ENCODE measurements at places on chromosomes 11 and 22.

GRCh38 chr11:56905936-56906335, 82.8 kb upstream of the OR5AK2 start:
- DNase-seq: no peak

DNA sequence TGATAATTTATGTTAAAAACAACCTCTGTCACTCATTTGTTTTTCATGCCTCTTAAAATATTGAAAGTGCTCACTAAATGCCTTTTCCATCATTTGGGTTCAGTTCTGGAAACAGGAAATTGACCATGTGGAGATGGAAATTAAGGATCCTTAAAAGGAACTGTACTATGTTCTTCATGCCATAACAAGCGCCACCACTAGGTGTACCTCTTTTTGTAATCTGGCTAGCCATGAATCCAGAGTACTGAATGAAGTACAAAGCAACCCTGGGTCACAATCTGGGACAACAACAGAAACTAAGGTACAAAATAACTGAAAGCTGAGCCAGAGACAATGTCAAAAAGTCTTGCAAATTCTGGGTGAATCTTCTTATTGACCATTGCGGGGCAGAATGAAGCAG, 559.1 kb downstream of the FAM181B start:
- no peak for DNase-seq

DNA sequence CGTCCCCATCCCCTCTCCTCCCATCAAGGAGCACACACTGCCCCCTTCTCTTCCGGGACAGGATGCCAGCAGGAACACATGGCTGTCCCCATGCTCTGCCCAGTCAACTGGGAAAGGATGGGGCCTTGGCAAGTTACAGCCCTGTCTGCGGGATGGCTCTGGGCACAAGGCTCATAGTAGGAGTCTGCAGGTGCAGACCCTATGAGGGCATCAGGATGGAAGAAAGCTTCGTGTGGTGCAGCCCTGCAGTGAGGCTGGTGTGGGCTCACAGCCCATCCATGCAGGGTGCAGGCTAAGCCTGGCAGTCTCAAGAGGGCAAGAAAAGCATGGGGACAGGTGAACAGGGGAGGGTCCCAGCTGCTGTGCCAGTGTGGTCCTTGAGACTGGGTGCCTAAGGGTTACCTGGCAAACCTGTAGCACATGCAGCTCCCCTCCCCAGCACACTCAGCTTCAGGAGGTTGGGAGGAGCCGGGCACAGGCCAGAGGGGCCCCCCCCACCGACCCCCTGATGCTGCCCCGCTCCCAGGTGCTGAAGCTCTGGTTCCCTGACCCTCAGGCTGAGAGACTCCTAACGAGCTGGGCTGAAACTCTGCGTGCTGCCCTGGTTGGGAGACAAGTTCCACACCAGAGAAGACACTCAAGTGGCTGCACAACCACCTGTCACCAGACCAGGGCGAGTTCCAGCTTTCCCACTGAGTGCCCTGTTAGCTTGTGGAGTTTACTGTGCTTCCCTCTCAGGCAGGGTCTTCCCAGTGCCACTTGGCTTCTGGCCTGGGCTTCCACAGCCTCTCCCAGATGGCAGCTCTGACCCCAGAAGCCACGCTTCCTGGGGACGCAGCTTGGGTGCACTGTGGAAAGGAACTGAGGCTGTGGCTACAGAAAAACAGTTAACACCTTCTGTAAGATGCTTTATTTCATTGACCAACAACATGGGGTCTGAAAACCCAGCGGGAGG, 3.3 kb upstream of the SCARF2 start:
- DNase-seq: no peak

DNA sequence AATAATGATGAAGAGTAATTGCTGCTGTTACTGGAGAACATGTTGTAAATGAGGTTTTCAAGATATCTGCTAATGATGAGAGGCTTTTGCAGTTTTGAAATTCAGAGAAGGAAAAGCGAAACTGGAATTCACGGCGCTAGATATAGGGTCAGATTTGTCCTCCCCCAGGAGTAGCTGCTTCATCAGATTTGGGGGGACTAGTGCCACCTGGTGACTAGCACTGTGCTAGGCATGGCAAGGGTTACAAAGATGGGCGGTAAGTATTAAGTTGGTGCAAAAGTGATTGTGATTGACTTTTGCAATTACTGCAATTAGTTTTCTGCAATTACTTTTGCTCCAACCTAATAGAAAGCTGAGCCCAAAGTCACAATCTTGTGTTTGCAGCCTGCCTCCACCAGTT, 879.9 kb upstream of the TENM4 start:
- DNase-seq: no peak

- DNase-seq: no peak
These were observed 20.2 kb downstream of the SBF1 start for GRCh38 chr22:50454556-50455075.

DNA sequence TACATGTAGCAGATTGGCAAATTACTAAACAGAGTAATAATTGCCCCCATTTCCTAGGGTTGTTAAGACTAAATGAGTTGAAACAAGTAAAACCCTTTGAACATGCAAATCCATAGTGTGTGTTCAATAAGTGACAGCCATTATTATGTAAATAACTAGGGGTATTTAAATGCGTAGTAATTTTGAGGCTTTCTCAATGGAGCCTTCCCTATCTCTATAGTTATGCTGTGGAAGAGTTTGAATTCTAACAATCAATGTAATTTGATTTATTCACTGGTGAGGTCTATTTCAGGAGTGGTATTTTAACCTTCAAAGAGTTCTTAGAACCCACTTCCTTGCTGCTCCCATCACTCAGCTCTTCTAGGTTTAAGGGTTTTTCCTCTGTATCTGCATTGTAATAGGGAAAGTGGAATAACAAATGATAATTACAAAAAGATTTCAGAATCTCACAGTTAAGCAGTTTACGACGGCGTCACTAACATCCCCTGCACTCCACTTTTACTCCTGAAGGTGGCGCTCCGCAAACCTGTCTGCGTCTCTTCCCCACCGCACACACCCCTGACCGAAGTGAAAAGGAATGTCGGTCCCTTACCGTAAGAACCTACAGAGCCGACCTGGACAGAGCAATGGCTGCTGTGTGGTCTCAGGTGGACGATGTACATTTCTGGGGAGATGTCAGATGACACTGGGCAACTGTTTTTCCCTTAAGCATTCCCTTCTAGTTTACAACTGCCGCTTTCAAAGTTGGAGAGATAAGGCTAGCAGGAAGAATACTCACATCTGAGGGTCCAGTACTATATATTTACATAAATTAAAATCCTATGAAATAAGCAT, 80.8 kb downstream of the ZC3H12C start:
- peak; percentile 35 for DNase-seq

GRCh38 chr22:29936186-29936585, 53.2 kb downstream of the MTMR3 start:
- DNase-seq: no peak

DNA sequence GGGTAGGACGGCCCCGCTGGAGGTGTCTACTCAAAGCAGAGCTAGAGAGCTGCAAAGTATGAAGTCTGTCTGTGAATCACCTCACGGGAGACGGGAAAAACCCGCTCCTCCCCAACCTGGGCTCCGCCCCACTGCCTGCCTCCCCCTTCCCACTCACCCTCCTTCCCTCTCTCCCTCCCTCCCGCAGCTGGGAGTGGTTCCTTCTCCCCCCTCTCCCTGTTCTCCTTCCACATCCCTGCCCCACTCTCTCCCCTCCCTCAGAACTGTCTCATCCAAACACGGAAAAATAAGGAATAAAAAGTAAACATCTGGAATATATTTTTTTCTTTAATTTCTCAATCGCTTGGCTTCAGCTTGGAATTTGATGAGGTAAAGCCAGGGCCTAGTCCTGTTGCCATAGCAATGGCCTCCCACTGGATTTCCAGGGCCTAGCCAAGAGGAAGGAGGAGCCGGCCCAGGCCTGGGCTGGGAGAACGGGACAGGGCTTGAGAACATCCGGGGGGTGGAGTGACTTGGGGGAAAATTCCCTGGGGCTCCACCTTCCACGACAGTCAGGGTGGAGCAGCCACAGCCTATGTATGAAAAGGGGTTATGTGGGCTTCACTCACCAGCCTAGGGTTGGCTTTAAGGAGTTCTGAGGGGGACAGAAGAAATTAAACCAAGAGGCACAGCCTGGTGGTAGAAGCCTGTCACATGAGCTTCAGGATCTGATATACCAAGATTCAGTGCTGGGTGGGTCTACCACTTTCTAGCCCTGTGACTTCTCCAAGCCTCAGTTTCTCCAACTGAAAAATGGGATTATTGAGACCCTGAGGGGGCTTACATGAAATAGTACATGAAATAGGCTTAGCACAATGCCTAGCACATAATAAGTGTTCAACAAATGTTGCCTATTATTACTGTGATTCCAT, 2.2 kb downstream of the TNKS1BP1 start:
- DNase-seq: no peak

- DNase-seq: no peak
These were observed 32.9 kb upstream of the EED start for GRCh38 chr11:86211619-86212018.

- DNase-seq: no peak
These were observed 672 bp downstream of the RTL6 start for GRCh38 chr22:44497218-44497904.

GRCh38 chr22:27466229-27466628, 335.3 kb downstream of the MN1 start:
- no peak for DNase-seq

- DNase-seq: no peak
These were observed 10.1 kb downstream of the LMO1 start for GRCh38 chr11:8253566-8253965.

- no peak for DNase-seq
These were observed 4.4 kb downstream of the EFEMP2 start for GRCh38 chr11:65868076-65868667.

DNA sequence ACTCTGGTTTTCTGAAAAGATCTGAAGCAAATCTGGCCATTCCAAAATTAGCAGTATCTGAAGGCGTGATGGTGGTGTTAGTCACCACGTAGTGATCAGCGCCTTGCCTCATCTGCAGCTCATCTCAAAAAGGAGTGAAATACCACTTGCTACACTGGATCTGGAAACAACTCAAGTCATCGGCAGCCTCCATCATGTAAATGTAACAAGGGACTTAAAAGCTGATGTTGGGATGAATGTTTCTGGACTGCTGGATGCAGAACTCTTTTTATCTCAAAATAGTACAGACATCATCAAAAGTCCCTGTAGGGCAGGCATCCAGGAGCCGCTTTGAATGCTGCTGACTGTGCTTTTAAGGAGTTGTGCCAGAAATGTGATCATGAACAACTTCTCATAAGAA, 14.1 kb upstream of the APLP2 start:
- no peak for DNase-seq

GRCh38 chr11:125072961-125073590, 10.0 kb downstream of the SLC37A2 start:
- no peak for DNase-seq

DNA sequence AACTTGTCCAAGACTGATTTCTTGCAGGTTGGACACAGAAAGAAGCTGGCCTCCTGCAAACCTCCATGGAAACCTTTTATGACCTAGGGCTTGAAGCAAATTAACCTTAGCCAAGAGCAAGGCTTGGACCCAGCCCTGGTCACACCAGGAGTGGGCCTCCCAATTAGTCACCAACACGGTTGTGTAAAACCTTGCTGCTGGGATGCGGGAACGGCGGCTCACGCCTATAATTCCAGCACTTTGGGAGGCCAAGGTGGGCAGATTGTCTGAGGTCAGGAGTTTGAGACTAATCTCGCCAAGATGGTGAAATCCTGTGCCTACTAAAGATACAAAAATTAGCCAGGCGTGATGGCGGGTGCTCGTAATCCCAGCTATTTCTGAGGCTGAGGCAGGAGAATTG, 419.9 kb downstream of the AASDHPPT start:
- no peak for DNase-seq

GRCh38 chr11:2450321-2451041, 5.7 kb downstream of the KCNQ1 start:
- no peak for DNase-seq

DNA sequence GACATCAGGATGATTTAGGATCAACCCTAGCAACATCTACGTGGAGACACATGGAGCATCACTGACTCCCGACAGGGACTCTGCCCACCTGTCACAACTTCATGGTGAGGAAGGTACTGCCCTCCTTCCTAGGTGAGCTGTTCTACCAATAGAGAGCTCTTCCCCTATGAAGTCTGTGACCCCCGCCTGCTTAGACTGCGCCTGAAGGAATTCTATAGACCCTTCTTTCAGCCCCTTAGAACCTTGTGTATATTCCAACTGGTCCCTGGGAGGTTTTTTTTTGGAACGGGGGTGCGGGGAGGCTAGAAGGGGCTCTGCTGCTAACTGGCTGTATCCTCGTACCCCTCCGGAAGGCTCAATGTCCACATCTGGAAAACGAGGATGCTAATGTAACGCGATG, 566 bp downstream of the INTS4 start:
- DNase-seq: no peak

DNA sequence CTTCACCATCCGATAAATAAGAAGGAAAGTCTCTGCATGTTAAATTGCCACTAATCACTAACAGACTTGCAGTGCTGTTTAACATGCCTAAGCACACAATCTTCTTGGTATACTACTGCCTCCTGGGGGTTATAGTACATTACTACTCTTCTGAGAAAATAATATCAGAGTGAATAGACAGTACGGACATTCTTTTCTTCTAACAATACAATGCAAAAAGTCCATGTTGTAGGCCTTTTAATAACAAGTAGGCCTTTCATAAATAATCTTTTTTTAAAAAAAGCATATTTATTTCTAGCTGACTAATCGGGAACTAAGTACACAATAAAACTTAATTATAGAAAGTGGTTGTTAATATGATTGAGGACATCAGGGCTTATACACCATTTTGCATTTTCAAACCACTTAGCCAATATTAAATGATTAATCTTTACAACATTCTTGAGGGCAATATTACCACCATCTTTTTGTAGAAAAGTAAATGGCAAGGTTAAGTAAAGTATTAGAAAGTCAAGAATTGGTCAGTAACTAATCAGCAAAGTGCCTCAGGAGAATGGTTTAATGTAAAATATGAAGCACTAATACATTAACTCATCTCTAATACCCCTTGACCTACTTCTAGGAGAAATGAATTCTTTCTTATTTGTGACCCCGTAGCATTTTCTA, 84.7 kb downstream of the TTC28 start:
- no peak for DNase-seq

DNA sequence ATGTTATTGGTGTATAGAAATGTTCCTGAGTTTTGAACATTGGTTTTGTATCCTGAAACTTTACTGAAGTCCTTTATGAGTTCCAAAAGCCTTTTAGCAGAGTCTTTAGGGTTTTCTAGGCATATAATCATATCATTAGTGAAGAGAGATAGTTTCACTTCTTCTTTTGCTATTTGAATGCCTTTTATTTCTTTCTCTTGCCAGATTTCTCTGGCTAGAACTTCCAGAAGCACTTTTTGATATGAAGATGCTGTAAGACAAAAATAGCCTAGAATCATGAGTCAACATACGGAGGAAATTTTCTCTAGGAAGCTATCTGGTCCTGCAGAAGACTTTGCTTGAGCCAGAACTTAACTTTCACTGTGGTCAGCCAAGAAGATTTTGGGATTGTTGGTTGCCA, 86.7 kb upstream of the IZUMO1R start:
- no peak for DNase-seq

DNA sequence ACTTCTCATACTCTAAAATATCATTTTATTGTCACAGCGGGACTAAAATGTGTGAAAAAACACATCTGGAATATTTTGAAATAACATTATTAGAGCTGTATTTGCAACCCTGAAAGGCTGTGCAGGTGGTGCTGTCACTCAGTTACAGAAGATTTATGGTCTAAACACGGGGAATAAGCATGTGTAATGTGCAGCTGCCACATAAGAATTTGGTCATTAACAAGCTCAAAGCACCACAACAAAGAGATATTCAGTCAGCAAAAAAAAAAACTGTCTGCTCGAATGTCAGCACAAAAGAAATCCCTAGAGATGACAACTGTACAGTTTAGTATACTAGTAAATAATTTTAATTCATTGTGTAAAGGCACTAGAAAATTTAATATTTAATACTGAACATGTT, 31.3 kb downstream of the TMEM123 start:
- DNase-seq: no peak

Data from T-helper 17 cell (primary cell).